ENCODE measurements at places on chromosomes 3 and 15.

- DNase-seq = no peak
These were observed 64.1 kb upstream of the POMGNT2 start for GRCh38 chr3:43169987-43170386.

DNA sequence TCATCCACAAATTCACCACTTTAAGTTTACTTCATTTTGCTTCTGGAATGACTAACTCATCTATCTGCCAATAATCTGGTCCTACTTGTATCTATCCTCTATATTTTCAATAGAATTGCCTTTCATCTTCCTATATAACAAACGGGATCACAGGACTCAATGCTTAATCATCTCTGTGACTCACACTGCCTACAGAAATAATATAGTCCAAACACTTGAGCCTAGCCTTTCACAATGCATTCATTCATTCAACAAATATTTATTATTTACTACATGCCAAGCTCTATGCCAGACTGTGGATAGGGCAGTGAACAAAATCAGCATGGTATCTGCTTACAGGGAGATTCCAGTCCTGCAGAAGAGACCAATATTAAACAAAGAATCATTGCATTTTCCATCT lies 16.6 kb upstream of the AGTR1 start:
- no peak for DNase-seq

- DNase-seq = no peak
These were observed 15.7 kb upstream of the PPARG start for GRCh38 chr3:12273045-12273695.

GRCh38 chr3:50609763-50610085 lies 1.9 kb downstream of the CISH start:
- no peak for DNase-seq

DNA sequence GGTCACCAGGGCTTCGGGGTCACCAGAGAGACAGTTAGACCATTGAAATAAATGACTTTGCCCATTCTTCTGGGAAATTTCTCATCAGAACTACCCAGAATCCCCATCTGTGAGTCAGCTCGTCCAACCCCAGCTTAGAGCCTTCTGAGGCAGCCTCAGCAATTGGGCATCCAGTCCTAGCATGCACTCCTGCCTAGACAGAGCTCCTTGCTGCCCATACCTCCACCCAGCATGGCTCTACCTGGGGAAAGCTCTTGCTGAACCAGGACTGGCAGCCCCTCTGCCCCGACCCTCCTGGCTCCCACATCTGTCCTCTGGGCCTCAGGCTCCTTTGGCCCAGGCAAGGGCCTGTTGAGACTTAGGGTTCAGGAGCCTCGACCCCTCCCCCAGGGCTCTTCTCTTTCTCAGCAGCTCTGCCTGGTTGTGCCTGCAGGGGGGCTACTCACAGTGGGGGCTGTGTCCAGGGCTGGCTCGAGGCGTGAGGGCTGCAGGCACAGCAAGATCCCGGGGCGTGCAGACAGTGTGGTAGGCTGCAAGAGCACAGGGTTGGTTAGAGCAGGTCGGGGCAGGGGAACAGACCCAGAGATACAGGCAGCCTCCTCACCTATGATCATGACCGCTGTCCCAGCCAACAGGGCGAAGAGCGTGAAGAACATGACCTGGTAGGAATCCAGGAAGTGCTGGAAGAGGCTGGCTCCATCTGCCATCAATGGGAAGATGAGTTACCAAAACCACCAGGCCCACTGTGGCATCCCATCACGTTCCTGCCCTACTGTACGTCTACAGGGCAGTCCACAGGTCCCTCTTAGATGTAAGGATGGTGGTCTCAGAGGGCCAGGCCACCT lies 101.3 kb downstream of the NUP210 start:
- DNase-seq = no peak

GRCh38 chr15:49832511-49832910 lies 211.7 kb downstream of the DTWD1 start:
- no peak for DNase-seq

DNA sequence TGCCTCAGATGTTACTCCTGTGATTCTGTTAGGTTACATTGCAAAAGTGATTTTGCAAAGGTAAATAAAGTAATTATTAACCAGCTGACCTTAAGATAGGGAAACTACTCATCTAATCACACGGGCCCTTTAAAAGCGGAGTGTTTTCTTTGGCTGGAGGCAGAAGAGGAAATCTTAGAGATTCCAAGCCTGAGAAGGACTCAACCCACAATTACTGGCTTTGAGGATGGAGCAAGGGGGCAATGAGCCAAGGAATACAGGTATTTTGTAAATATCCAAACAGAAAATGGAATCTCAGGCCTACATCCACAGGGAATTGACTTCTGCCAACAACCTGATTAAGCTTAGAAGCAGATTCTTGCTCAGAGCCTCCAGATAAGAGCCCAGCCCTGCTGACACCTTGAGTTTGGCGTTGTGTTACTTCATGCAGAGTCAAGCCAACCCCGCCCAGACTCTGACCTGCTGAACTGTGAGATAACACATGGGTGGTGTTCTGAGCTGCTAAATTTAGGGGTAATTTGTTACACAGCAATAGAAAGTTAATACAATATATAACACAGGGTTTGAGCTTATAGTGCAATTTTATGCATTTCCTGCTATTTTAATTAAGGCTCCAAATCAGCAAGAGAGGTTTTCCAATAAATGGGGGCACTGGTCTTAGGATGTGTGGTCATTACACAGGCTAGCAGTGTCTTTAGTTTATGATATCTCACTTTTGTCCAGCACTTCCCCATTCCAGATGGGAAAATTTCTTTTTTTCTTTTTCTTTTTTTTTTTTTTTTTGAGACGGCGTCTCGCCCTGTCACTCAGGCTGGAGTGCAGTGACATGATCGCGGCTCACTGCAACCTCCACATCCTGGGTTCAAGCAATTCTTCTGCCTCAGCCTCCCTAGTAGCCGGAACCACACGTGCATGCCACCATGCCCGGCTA lies 19.5 kb downstream of the NFKBIZ start:
- DNase-seq = no peak

- DNase-seq = no peak
These were observed 52.2 kb upstream of the OSBPL11 start for GRCh38 chr3:125647318-125648014.

DNA sequence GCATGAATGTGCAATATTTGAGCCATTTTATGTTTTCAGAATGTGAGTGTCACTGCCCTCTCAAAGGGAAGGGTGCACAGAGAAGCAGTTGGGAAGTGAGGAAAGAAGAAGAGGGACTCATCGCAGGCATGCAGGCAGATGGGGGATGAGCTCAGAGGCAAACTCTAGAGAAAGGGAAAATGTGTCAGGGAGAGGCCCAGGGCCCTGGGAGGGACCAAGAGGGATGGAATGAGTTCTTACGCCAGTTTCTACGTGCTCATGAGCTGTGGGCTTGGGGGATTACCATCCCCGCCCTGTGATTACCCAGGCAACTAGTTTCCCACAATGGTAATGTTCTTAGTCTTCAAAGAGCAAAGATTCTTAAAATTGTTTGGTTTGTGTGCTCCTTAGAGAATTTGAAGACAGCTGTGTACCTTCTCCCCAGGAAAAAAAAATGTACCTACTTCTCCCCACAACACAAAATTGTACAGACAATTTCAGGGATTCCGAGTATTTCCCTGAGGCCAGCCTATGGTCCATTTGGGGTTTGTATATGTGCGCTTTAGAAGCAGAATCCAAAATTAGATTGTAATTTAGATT lies 17.8 kb downstream of the GCSAM start:
- DNase-seq = no peak

DNA sequence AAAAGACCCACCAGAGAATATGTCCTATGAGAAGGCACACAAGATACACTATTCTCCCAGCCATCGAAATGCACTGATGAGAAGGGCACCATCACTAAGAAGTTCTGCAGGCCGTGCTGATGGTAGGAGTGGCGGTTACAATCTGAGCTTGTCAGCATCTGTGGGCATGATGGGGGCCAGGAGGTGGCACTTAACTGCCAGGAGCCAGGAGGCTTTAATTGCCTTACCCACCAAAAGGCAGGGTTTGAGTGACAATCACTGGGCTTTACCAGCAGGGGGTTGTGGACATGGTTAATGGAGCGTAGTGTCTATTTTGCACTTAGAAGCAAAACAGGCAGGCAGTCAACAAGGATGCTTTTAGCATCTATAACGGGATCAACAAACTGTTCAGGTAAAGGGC lies 16.0 kb upstream of the SQOR start:
- DNase-seq = no peak

DNA sequence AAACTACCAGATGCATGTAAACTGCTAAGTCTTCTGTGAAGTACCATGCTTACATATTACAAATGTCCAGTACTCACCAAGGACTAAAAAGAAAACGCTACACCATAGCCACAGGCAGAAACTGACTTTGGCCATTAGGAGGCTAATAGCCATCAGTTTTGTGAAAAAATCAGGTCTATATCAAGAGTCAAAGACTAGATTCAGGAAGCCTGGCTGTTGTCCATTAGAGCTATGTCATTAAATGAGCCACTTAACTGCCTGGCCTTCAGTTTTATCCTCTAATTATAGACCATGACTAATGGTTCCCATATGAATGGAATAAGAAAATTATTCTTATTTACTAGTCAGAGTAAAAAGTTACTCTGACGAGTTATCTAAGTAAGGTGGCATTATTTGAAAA lies 144.1 kb downstream of the VPS13C start:
- no peak for DNase-seq

DNA sequence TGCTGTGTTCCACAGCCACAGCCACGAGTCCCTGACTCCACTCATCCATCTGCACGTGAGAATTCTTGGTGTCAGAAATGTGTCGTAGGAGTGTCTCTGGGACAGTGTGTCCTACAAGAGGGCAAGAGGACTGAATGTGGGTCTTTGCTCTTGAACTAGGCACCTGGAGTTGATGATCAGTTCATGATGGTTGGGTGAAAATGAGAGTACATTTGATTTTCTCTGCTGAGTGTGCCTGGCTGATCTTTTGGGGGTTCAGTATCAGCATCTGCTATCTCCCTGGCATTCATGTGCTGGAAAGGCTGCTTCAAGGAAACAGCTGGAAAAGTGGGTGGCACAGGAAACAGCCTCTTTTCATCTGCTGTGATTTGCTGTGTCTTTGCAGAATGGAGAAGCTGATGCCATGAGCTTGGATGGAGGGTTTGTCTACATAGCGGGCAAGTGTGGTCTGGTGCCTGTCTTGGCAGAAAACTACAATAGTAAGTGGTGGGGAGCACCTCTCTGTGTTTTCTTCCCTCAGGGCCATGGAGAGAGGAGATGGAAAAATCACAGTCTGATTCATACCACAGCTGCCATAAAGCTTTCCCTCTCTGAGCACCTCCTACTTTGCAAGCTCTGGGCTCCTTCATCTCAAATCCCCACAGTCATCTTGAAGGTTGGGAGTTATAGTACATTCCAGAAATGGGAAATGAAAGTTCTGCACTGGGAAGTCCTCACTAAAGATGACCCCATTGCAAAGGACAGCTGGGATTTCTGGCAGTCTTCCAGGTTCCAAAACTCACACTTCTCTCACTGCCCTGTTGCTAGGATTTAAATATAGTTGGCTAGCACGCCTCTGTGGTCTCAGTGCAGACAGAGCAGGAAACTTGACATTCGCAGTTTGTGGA lies 17.8 kb downstream of the TF start:
- no peak for DNase-seq

DNA sequence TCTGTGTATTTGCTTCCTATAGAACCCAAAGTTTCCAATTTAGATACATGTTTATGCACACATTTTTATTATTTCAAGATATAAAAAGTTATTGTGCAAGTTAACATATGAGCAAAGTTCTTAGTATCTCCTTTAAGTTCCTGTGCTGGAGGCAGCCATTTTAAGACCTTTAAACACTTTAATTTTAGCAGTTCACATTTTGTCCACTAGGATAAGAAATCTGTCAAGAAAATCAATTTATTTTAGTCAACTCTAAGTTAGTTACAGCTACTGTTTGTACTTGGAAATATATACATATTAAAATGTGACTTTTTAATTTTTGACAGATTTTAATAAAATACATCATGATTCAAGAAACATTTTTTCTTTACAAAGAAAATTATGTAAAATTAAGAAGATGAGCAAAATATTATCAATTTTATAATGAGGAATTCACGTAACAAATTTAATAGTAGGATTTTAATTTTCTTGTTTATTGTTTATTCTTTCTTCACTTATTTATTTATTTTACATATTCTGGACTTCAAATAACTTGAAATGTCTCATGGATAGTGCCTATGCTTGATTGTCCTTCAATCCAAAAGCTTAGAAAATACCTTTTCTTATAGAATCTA lies 402.6 kb upstream of the GBE1 start:
- DNase-seq = no peak

- no peak for DNase-seq
These were observed 22.4 kb downstream of the MAP6D1 start for GRCh38 chr3:183802989-183803388.

- DNase-seq = no peak
These were observed 43.6 kb downstream of the HMG20A start for GRCh38 chr15:77464129-77464865.

GRCh38 chr15:83991163-83991562 lies 244.4 kb upstream of the GOLGA6L4 start:
- DNase-seq = no peak

DNA sequence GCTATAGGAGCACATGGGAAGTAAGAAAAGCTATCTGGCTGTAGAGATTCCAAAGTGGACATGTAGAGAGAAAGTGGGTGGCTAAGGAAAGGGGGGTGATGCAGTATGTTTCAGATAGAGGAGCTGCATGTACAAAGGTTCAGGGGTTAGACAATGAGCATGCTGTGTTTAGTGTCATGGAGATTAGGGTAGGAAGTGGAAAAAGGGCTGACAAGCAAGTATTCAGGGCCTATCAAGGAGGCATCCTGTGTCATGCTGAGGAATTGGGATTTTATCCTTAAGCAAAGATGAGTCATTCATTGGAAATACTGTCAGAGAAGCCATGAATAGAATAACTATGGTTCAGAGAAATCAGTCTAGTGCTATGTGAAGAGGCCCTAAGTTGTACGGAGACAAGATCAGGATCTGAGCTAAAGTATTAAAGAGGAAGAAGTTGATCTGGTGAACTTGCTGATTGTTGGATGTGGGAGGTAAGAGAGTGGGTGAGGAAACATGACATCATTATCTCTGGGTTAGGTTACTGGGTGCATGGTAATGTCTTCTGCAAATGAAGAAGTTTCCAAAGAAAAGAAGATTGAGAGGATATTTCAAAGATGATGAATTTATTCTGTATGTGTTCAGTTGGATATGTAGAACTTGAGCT lies 176.7 kb upstream of the GOLIM4 start:
- no peak for DNase-seq

- DNase-seq = no peak
These were observed 191.0 kb upstream of the LINGO1 start for GRCh38 chr15:77823736-77824135.

DNA sequence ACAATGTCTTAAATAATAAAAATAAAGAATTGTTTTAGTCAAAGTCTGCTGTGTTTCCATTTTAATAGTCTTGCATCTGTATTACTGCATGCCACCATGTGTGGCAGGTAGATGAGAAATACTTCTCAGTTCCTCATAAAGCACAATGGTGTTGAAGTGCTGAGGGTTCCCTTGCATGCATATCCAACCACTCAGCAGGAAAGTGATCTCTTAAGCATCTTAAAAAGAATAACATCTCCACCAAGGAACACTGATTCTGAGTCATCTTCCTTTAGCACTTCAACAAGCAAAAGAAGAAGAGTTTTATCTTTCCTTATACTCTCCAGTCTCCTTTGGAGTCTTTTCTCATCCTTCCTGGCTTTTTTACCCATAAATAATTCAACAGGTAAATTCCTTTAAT lies 602.0 kb downstream of the TBL1XR1 start:
- DNase-seq = no peak

GRCh38 chr15:39761006-39761405 lies 21.6 kb downstream of the FSIP1 start:
- DNase-seq = no peak
